ENCODE measurements at places on chromosomes 6 and 20.
A peak's percentile ranks its signal among the peaks of the same experiment; 100 is the strongest.

GRCh38 chr6:111361648-111362047 lies 121.4 kb downstream of the REV3L start:
- peak; percentile 50 for DNase-seq

- DNase-seq, result no peak
Observed at GRCh38 chr6:2171728-2172127, 73.7 kb downstream of the GMDS start.

- DNase-seq, result peak; percentile 89
Observed at GRCh38 chr6:47309291-47310130, at the start of gene TNFRSF21. Gene TNFRSF21, minus strand, starts transcription at chr6:47309905. Its CDS starts 394 bp downstream, at chr6:47309511.

- no peak for DNase-seq
Observed at GRCh38 chr6:83735461-83735860, 26.6 kb upstream of the SNAP91 start.

DNA sequence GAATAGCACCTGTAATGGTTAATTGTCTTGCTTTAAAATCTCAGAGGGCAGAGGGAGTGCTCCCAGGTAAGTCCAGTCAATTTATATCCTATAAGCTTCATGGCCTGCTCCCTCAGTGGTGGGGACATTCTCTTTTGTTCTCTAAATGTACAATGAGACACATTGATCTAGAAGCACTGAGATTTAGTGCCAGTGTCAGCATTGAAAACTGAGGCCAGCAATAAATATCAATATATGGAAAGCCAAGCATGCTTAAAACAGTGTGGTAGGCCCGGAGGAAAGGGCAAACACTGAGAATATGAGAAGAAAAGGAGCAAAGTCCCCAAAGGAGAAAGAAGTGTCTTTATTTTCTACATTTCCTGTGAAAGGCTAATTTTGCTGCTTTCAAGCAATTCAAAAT lies 68.4 kb upstream of the CCN2 start:
- DNase-seq, result no peak

GRCh38 chr20:22890594-22891300 lies 144.4 kb upstream of the SSTR4 start:
- DNase-seq, result no peak

DNA sequence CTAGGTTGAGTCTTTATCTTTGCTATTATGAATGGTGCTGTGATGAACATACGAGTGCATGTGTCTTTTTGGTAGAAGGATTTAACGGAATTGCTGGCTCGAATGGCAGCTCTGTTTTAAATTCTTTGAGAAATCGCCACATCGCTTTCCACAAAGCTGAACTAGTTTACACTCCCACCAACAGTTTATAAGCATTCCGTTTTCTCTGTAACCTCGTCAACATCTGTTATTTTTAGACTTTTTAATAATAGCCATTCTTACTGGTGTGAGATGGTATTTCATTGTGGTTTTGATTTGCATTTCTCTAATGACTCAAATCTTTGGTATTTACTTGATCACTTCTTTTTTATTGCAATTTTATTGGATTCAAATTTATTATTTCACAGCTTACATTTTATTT lies 117.4 kb upstream of the HDGFL1 start:
- no peak for DNase-seq

- peak; percentile 92 for DNase-seq
Observed at GRCh38 chr6:136468711-136469110, 81.5 kb downstream of the MAP7 start.

GRCh38 chr20:23127506-23128279 lies 41.6 kb upstream of the CD93 start:
- DNase-seq, result no peak

GRCh38 chr20:62816884-62817873 lies at the start of gene COL9A3:
Gene COL9A3, plus strand, starts transcription at chr20:62817050. Its CDS starts 15 bp downstream, at chr20:62817065.
- DNase-seq, result peak; percentile 83

DNA sequence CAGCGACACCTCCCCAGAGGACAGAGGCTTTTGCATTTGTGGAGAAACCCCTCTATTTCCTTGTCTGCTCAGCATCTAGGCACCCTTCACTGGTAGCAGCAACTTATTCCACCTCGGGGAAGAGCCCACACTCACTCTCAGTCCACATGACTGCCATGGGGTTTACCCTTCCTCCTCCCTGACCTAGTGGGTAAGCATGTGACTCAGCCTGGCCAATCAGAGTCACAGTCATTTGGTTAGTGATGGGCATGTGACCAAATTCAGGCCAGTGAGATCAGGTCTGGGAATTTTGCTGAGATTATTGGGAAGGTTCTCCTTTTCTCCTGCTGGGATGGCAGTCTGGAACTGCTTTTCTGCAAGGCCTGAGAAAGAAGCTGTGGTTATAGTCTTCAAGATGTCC lies 145.7 kb upstream of the PHACTR3 start:
- DNase-seq, result no peak

GRCh38 chr20:36373089-36373488 lies 67.0 kb downstream of the DLGAP4 start:
- no peak for DNase-seq

GRCh38 chr6:109373331-109373730 lies 8.9 kb downstream of the CD164 start:
- no peak for DNase-seq

- no peak for DNase-seq
Observed at GRCh38 chr20:2519115-2519809, 10.5 kb upstream of the ZNF343 start.

GRCh38 chr6:12288211-12288618 lies 1.9 kb upstream of the EDN1 start:
- DNase-seq, result no peak

- DNase-seq, result no peak
Observed at GRCh38 chr6:156840606-156841005, 63.4 kb downstream of the ARID1B start.

GRCh38 chr6:28154357-28154756 lies 12.7 kb downstream of the ZKSCAN8 start:
- DNase-seq, result no peak

DNA sequence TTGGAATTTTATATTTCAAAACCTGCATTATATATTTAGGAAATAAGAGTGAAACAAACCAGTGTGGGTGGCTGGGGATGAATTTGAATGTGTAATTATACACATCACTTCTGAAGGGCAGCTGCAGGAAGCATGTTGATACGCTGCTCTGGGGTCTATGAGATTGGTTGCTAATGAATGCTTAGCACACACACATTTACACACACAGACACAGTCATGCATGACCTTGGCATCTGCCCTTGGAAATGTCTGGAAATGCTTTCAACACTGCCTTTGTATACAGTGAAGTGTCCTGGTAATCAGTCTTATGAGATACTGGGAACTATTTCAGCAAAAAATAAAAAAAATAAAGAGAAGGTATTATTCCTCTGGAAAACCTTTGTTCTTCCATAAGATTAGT lies 83.4 kb downstream of the ELOVL4 start:
- no peak for DNase-seq

DNA sequence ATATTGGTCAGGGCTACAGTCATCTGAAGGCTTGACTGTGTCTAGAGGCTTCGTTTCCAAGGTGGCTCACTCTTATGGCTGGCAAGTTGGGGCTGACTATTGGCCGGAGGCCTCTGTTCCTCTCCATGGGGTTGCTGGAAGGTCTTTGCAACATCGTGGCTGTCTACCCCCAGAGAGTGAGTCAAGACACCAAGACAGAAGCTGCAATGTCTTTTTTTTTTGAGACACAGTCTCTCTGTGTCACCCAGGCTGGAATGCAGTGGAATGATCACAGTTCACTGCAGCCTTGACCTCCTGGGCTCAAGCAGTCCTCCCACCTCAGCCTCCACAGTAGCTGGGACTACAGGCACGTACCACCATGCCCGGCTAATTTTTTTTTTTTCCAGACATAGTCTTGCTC lies 29.4 kb upstream of the KIF3B start:
- no peak for DNase-seq

DNA sequence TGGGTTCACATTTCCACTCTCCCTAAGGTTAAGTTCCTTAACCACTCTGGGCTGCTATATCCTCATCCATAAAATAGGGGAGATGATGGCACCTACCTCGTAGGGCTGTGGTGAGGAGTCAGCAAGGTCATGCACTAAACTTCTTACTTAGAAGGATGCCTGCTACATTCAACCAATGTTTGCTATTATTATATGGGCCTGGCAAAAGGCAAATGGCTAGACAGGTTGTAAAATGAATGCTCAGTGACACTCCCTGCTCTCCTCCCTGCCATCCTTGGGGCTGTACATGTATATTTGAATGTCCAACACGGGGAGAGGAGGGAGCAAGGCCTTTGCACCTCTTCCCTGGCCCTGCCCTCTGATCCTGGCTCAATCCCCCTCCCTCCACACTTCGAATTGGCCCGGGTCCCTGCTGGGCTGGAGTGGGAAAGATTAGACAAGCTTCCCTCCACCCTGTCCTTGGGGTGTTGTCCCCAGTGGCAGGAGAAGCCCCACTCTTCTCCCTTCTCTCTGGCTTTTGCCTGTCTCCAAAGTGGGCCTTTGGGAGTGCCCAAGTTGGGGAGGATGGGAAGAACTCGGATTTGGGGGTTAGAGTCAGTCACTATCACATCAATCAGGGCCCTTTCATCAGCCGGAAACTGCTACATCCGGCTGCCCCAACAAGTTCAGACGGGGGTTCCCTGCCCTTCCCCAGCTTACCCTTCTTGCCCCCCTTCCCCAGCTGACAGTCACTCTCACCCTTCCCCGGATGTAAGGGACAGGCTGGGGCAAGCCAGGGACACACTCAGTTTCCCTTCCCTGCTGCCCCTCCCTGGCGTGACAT lies 36.3 kb upstream of the VEGFA start:
- DNase-seq, result no peak

GRCh38 chr6:12923644-12924235 lies 207.2 kb downstream of the PHACTR1 start:
- DNase-seq, result no peak

DNA sequence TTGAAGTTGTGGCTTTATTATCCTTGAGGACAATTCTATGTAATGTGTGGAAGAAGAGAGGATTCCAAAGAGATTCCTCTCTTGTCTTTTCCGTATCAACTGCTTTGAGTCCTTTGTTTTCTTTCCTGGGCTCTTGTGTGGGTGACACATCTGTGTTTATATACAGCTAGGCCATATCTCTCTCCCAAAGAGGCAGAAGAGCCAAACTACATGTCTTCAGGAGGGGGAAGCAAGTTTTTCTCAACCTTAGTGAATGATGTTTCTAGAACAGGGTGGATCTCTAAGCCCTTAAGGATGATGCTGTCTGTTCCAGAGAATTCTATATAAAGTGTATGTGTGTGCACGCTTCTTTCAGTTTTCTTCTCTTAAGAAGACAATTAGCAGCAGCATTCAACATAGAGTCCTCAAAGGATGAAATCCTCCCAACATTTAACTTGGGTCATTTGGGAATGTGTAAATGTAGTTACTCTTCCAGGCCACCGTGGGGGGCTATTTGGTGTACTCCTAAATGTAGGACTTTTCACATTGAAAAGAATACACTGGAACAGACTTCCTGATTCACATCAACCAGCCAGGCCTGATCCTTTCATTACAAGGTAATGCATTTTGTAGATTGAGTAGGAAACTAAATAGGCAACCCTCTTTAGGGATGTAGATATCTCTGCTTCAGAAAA lies 92.8 kb upstream of the EEF1E1 start:
- DNase-seq, result no peak

GRCh38 chr6:44237813-44238433 lies 9.0 kb upstream of the HSP90AB1 start:
- DNase-seq, result peak; percentile 83

DNA sequence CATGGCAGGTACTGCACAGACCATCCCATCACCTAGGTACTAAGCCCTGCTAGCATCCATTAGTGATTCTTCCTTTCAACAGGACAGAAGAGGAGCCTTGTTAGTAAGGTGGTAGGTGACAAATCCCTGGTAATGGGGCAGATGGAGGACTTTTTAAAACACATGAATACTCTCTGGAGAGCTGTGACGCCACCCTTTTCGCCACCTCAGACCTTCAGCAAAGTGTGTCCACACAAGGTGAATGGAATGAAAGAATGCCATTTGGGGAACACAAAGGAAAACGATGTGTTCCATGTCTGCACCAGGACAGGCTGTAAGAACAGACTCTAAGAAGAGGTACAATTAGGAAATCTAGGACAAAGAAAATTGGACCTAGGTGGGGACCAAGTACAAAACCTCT lies 110.5 kb upstream of the CARMIL1 start:
- DNase-seq, result no peak

GRCh38 chr20:53735536-53736050 lies 142.0 kb upstream of the ZNF217 start:
- DNase-seq, result no peak

- DNase-seq, result no peak
Observed at GRCh38 chr20:57129303-57129702, 137.1 kb downstream of the BMP7 start.

GRCh38 chr6:163533443-163533842 lies 118.9 kb downstream of the QKI start:
- DNase-seq, result no peak

DNA sequence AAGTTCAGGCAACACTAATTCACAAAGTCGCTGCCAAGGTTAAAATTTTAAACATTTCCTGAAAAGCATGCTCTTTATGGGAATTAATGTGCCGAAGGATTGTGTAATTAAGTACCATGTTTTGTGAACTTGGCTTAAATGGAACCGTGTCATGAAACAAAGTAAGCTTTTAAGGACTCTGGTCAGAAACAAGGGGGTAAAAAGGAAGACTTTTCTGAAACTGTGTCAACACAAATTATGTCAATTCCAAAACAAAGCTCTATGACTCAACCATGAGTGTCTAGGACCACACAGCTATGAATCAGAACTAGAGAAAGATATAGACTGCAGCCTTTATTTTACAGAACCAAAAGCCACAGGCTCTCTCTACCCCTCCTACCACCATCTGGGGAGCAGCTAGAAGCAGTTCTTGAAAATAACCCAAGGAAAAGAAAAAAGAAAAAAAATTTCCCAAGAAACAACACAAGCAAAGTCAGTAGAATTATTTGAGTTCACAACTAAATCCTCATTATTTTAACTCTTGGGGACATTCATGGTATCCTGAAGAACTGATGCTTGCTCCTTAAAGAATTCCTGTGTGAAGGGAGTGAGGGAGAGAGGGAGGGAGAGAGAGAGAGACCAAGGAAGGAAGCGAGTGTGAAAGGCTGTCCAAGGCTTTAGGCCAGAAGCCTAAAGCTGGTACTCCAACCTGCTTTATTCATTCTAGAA lies 81.9 kb downstream of the ZMYND8 start:
- DNase-seq, result no peak

DNA sequence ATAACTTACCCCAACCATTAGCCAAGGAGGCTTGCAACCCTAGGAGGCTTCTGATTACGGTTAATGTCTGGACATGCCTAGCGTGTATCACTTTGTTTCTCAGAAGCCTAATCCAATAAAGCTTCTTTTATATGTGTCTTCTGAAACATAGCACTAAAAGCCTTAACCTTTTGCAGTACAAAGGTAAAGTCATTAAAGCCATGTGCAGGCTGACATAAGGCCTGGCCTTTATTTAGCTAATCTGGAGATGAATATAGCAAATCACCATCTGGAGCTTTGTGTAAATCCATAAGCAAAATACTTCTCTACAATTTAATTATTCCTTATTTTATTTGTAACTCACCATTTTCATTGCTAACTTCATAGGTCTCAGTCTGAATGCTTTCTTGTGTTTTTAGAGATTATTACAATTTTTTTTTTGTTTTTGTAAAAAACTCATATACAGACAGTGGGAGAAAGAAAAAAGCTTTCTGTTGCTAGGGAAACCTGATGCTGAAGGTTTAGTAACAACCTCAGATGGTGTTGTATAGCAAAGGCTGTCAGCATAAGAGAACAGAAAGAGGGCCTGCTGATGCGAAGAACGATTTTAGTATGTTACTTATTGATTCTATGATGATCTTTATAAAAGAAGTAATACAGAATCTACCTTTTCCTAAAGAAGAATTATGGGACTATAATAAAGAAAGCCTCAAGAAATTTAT lies at the start of gene EYS:
TSS of gene EYS (minus strand) at position 101 of the 701 bp plus-strand sequence. CDS start 211,816 bp downstream, outside the sequence.
- no peak for DNase-seq
